Endothelial cell of umbilical vein (primary cell): ENCODE measurements at places on chromosomes 2 and 18. TPM values are rescaled to one million over a fixed set of nuclear protein-coding genes. Genes with fewer than 3 reads are reported as not detected.

Gene VWC2L
- not detected in 2 replicates for total RNA-seq

Gene PROM2
- total RNA-seq: 0.44 and 0.60 TPM in 2 replicates

Gene RAB17
- total RNA-seq: 0.55 and 0.77 TPM in 2 replicates

Gene STARD6
- not detected in 2 replicates for total RNA-seq

Gene ANO7
- 2.5 and 2.8 TPM in 2 replicates for total RNA-seq

Gene CDKL4
- 0.75 and 1.2 TPM in 2 replicates for total RNA-seq

Gene SERPINB4
- not detected in 2 replicates for total RNA-seq
